ENCODE measurements at places on chromosomes 1 and 21.

DNA sequence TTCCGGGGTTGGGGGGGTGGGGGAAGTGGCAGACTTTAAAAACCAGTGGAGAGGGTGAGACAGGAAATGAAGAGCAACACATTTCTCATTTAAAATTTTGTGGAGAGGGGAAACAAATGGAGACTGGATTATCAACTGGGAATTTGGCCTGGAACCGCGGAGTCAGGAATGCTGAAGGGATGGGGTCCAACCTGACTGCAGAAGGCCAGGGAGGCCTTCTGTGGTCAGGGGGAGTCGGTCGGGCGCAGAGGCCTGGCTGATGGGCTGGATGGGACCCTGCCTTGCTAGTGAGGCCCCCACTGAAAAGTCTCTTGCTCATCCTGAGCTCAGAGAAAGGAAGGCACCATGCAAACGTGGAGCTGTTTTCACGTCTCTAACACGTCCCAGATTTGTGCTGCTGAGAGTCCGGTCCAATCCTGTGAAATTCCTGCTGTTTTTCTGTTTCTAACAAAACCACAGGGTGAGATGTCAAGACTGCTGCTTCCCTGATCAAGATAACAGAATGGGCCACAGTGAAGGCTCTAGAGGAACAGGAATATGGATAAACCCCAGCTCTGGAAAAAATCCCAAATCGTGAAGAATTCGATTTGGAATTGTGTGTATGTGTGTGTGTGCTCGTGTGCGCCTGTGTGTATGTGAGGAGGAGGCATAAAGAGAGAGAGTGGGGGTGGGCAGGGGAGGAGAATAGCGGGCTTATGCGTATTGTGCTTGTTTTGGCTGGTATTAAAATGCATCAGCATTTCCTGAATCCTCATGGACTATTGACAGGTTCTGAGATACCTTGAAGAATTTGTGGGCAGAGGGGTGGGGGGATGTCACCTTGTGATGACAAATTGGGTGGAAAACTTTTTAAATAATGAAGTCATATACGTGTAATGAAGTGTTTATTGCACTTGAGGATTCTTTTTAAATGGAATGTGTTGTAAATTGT lies 117.4 kb downstream of the NGF start:
- no peak for DNase-seq

DNA sequence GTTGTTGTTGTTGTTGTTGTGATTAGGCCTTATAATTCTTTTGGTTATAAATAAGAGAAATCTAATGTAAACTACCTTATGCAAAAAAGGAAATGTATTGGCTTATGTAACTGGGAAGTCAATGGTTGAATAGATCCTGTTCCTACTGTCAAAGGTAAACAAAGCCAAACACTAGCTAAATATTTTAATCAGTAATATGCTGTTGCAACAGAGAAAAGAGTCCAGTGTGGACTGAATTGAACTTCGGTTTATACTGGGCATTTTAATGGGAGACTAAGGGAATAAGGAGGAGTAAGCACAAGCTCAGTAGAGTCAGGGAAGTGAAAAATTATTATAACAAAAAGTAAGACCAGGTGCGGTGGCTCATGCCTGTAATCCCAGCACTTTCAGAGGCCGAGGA lies 15.4 kb downstream of the MSH4 start:
- DNase-seq: no peak

GRCh38 chr1:39936724-39937491 lies 18.0 kb upstream of the MFSD2A start:
- DNase-seq: no peak

GRCh38 chr1:7948960-7949359 lies 8.3 kb upstream of the TNFRSF9 start:
- peak; percentile 24 for DNase-seq

DNA sequence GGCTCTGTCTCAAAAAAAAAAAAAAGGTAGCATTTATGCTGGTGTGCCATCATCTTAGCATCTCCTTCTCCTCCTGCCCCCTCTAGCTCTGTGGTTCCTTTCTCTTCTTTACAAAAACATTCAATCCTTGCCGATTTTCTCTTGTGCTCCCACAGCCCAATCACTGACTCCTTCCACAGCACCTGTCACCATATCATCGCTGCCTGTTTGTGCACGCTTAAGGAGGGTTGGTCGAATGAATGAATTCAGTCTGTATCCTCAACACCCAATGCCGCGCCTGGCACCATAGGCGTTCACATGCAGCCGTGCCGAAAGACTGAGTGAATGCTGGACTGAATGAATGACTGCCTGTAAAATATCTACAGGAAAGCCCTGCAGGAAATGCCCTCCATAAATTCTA lies 7.9 kb downstream of the RNU5D-1 start:
- DNase-seq: no peak

DNA sequence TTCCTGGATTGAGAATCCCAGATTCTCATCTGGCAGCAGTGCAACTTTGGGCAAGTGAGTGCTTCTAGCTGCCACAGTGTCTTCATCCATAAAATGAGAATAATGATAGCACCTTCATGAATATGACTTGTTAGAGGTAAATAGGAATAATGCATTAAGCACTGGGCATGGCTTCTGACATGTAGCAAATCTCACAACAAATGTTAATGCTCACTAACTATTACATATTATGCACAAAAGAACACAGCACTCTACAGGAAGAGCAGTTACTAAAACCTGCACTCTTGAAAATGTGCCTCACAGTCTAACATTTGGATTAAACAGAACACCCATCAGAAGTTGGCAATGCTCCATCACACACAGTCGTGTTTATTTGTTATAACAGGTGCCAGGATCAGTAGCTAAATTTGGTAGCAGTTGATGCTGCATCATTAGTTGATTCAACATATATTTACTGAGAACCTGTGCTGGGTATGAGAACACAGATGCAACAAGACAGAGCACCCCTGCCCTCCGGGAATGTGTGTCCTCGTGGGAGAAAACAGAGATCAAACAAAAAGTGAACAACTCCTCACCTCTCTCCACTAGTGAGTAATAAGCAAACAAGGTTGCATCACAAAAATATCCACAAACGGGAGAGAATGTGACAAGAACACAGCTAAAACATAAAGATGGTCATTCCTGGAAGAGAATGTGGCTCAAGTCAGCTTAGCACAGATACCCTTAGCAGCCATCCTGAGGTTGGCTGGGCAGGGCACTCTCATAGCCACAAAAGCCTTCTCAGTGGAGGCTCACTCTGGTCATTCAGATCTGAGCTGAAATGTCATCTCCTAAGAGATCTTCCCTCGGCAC lies 26.2 kb upstream of the LBR start:
- DNase-seq: no peak

- DNase-seq: peak; percentile 48
Measured at GRCh38 chr1:24849672-24850295, 80.3 kb downstream of the RUNX3 start.

GRCh38 chr1:13775916-13776315 lies 75.9 kb downstream of the PRDM2 start:
- DNase-seq: no peak

DNA sequence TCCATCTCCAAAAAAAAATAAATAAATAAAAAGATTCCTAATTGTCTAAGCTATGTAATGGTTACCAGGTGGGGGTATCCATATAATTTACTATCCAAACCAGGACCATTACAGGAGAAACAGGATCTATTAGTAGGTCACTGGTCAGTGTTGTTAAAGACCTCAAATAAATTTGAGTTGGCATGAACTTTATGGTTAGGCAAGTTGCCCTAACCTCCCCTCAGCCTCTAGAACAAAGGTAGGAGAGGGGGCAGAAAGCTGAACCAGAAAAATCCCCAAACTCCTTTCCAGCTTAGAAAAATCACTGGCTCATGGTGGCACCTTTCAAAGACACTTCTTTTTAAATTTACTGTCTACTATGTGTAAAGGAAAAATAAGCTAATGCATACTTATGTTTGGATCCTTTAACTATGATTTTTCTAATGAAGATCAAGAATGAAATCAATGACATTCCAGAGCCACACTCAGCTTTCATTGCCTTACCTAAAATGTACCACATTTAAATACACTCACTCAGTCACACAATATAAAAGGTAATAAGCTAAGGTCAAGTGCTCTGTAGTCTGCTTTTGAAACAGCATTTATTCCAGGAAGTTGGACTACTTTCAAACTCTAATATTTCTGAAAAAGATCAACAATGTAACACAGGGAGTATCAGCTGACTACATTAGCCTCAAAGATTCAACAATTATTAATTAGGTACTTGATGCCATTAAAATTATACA lies 13.8 kb downstream of the EIF4G3 start:
- DNase-seq: no peak

- DNase-seq: no peak
Measured at GRCh38 chr1:33388805-33389771, 41.8 kb downstream of the PHC2 start.

DNA sequence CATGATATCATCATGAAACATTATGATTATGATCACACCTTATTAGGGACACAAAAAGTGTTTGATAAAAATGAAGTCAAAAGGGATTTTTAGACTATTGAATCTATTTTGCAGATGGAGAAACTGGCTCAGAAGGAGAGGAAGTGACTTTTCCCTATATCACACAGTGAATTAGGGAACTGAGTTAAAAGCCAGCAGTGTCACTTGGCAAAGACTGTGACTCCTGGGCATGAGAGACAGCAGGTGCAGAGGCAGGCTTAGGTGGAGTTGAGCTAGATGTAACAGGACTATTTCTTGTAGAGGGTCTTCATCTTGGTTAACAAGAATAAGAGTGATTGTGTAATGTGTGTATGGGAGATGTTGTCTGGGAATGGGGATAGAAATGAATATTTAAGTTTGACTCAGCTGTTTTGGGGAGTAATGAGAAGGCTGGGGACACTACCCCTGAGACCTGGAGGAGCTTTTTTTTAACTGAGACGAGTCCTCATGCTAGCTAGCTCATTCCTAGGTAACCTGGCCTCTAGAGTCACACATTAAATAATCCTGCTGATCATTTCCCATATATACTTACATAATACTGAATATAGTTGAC lies 1.0 kb upstream of the CD84 start:
- DNase-seq: no peak

- no peak for DNase-seq
Measured at GRCh38 chr1:21536218-21536617, 27.0 kb downstream of the ALPL start.

GRCh38 chr1:228530951-228531731 lies 44.0 kb downstream of the RNF187 start:
- no peak for DNase-seq

DNA sequence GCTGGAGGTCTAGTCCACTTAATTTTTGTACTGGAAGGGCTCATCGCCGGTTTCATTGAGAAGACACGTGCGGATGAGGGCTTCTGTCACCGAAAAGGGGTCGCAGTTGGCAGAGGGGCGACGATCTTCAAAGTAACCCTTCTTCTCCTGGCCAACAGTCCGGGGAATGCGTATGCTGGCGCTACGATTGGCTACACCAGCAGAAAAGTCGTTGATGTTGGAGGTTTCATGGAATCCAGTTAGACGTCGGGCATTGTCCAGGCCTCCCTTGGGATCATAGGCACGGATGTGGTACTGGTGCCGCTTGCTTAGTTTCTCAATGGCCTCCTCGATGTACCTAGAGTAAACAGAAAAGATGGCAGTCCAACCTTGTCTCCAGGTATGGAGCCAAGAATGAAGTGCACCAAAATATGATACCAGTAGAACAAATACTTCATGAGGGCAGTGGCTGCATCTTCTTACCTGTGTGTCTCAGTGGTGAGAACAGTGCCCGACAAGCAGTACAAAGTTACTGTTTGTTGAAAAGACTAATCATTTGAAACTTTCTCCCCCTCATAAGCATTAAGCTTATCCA lies 7.1 kb downstream of the GLUL start:
- no peak for DNase-seq

GRCh38 chr1:16888860-16889816 lies 6.6 kb upstream of the RNU1-2 start:
- no peak for DNase-seq

GRCh38 chr1:115137191-115137590 lies 47.9 kb upstream of the TSPAN2 start:
- DNase-seq: no peak

DNA sequence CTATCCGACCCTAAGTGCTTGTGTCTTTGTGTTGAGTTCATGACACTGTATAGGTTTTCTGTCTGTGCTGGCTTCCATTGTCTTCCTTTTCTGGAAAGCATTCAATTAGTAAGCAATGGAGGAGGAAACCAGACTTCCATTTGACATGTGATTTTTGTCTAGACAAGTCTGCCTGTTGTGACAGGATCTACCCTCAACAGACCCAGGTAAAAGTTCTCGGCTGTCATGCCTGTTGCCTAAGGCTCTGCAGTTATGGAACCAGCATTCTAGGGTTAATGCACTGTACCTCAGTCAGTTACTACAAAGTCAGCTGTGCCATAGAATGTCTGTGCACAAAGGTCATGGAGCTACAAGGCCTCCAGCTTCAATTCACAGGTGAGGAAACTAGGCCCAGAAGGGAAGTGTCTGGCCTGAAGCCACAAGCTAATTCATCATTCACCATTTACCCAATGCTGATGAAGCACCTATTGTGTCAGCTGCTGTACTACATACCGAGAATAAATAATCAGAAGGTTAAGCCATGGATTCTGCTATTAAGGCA lies 72.3 kb downstream of the PLPP3 start:
- no peak for DNase-seq

- no peak for DNase-seq
Measured at GRCh38 chr1:47915677-47916353, 81.4 kb downstream of the TRABD2B start.

GRCh38 chr1:1308756-1309250 lies 406 bp downstream of the PUSL1 start:
- no peak for DNase-seq

DNA sequence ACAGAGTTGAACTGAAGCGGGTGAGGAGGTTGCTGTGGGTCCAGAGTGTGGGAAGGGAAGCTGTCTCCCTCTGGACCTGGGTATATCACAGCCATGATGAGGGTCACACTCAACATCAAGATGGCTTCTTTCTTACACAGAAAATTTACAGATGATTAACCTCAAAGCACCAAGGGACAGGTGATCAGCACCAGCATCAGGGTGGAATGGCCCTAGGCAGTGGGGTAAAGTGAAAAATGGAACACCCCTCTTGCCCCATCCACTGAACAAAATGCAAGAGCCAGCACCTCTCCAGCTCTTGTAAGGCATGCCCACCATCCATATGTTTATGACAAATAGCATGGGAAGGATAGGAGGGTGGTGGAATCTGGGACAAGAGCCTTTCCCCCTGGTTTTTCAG lies 40.3 kb downstream of the HSD3B1 start:
- DNase-seq: no peak

DNA sequence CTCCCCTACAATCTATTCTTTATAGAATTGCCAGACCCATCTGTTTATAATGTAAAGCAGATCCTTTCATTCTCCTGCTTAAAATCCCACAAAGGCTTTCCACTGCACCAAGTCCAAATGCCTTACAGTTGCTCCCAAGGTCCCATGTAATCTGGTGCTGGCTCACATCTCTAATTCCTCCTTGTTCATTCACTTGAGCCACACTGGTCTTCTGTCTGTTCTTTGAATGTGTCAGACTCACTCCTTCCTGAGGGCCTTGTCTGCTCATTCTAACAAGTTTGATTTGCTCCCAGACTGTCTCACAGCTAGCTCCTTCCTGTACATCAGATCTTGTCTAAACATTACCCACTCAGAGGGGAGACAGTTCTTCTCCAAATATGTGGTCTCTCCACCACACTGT lies 38.9 kb downstream of the ALG14 start:
- no peak for DNase-seq

- DNase-seq: no peak
Measured at GRCh38 chr21:41763398-41763931, 3.4 kb downstream of the RIPK4 start.

- no peak for DNase-seq
Measured at GRCh38 chr1:117695796-117696490, 90.1 kb downstream of the TENT5C start.

GRCh38 chr1:64337475-64337874 lies 132.5 kb upstream of the CACHD1 start:
- no peak for DNase-seq

Data from HTR-8/SVneo (cell line).